Peyer's patch (tissue), 4 donors: ENCODE measurements at places on chromosomes 4 and X. TPM values are rescaled to one million over a fixed set of nuclear protein-coding genes. Genes with fewer than 3 reads are reported as not detected.

- peaks cover 28% of the 10 kb centered on the region for H3K4me1 ChIP-seq
- peak; percentile 73 for DNase-seq
- H3K27ac ChIP-seq, result peak overlapping the region; percentile 80
- no peak overlapping the region for H3K4me3 ChIP-seq
- no peaks in the 10 kb centered on the region for H3K36me3 ChIP-seq
These were observed 8.1 kb downstream of the SH3BP2 start for GRCh38 chr4:2800691-2801596.

MAOA gene
- 772 TPM for total RNA-seq

SPARCL1 gene
- 37.1 TPM for total RNA-seq

DNA sequence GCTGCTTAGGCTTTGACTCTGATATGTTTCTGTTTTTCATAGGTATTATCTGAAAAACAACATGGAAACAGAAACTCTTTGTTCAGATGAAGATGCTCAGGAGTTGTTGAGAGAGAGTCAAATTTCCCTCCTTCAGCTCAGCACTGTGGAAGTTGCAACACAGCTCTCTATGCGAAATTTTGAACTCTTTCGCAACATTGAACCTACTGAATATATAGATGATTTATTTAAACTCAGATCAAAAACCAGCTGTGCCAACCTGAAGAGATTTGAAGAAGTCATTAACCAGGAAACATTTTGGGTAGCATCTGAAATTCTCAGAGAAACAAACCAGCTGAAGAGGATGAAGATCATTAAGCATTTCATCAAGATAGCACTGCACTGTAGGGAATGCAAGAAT is 238.6 kb downstream of the RAPGEF2 start:
- peaks cover 60% of the 10 kb centered on the region for H3K36me3 ChIP-seq
- no peaks in the 10 kb centered on the region for H3K4me1 ChIP-seq
- no peak overlapping the region for H3K4me3 ChIP-seq
- H3K27ac ChIP-seq, result no peak overlapping the region
- H3K27me3 ChIP-seq, result no peaks in the 10 kb centered on the region
- DNase-seq, result no peak

DCLK2 gene
- total RNA-seq, result 2.1 TPM

GRCh38 chr4:175386776-175387507 is 425.1 kb downstream of the GPM6A start:
- no peaks in the 10 kb centered on the region for H3K36me3 ChIP-seq
- H3K27me3 ChIP-seq, result no peaks in the 10 kb centered on the region
- no peak overlapping the region for H3K4me3 ChIP-seq
- no peaks in the 10 kb centered on the region for H3K4me1 ChIP-seq

DNA sequence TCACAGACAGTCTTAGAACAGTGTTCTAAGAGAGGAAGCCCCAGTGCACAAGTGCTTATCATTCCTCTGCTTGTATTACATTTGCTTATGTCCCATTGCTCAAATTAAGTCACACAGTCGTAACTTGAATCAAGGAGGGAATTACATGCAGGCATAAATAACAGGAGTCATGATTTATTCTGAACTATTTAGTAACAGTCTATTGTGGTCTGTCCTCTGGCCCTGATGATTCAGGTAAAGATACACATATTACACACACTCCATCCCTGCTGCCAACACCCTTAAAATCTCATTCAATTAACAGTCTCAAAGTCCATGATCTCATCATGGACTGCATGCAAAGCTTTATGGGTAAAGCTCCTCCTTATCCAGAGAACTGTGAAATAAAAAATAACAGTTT is 60.1 kb downstream of the GRIA2 start:
- H3K36me3 ChIP-seq, result no peaks in the 10 kb centered on the region
- no peak overlapping the region for H3K27ac ChIP-seq
- H3K4me3 ChIP-seq, result no peak overlapping the region

DNA sequence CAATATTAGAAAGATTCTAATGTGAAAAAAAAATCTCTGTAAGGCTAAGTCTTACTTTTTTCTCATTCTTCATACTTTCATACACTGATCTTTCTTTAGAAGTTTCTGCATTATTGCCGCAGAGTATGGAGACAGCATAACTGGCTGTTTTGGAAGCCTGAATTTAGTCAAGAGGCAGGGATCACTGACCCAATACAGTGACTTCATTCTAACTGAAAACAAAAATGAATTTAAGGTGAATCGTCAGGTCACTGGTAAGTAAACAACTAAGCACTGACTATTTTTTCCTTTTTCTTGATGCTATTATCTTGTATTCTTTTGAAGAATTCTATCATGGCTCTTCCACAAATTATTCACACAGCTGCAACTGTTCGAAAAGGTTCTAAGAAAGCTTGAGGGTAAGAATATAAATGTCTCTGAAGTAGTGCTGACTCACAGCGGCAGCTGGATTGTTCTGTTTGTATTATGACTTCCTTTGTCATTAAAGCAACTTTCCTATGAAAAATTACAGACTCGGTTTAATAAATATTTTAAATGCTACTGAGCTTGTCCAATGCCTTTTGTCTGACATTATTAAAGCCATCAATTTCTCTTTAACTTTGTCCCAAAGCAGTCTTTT is 609.3 kb downstream of the FSTL5 start:
- no peaks in the 10 kb centered on the region for H3K4me1 ChIP-seq
- H3K36me3 ChIP-seq, result no peaks in the 10 kb centered on the region
- H3K4me3 ChIP-seq, result no peak overlapping the region
- H3K27me3 ChIP-seq, result no peaks in the 10 kb centered on the region
- no peak for DNase-seq
- H3K27ac ChIP-seq, result no peak overlapping the region

GRCh38 chr4:1991596-1992434 is 17.0 kb downstream of the NELFA start:
- H3K4me3 ChIP-seq, result no peak overlapping the region
- H3K4me1 ChIP-seq, result no peaks in the 10 kb centered on the region
- H3K36me3 ChIP-seq, result peaks cover 45% of the 10 kb centered on the region
- no peaks in the 10 kb centered on the region for H3K27me3 ChIP-seq

KLHL4 gene
- 0.28 TPM for total RNA-seq

AKAP14 gene
- not detected for total RNA-seq

DNA sequence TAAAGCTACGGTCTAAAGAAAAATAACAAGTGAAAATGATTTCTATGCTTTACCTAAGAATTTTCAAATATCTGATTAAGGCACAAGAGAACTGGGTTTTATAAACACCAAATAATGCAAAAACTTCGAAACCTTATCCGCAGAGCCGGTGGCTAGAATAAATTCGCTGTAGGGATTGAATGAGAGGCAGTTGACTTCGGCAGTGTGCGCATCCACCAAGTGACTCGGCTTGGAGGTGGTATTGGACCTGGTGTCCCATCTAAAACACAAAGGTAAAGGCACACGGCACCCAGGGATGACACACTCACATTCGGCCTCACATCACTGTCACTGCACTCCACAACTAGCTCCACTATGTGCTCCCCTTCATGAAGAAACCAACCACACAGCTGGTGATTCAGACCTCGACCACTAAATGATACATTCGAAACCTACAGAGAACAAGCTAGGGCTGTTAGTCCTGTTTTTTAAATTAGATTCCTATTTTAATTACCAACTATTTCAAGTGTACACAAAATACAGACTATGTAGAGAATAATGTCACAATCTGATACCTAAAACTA is 17.5 kb downstream of the RBBP7 start:
- no peak overlapping the region for H3K4me3 ChIP-seq
- DNase-seq, result no peak
- H3K4me1 ChIP-seq, result no peaks in the 10 kb centered on the region

VCX3B gene
- total RNA-seq, result not detected

EPGN gene
- not detected for total RNA-seq

DNA sequence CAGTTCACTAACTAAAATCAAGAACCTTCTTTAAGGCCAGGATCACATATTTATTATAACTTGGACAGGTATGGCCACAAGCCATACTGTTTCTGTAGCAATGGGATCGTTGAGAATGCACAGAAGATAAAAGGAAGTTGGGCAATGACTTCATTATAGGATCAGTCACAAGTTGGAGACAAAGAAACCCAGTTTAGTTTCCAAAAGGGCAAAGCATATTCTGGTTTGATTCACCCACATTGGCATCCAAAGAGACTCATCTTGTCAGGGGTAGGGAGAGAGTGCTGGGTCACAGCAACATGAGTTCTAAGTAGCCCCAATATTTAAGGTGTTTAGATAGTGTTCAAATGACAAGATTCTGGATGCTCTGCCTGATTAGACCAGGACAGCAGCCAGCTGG is 317.1 kb upstream of the GALNT7 start:
- H3K27me3 ChIP-seq, result no peaks in the 10 kb centered on the region
- H3K4me1 ChIP-seq, result no peaks in the 10 kb centered on the region
- no peak overlapping the region for H3K4me3 ChIP-seq
- no peak for DNase-seq
- no peaks in the 10 kb centered on the region for H3K36me3 ChIP-seq
- no peak overlapping the region for H3K27ac ChIP-seq

DNA sequence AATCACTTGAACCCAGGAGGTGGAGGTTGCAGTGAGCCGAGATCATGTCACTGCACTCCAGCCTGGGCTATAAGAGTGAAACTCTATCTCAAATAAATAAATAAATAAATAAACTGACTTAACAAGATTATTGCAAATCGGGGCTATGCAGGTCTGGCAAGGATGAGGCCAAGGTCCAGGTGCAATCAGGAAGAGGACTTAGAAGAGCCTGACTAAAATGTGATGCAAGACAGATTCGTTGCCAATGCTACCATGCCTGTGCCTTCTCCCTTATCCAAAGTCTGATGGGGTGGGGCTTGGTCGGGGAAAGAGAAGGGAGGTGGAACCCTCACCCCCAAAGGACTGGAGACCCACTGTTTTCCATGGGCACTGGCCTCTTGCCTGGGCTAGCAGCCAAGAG is 14.7 kb downstream of the ZCCHC13 start:
- H3K4me1 ChIP-seq, result no peaks in the 10 kb centered on the region
- no peak overlapping the region for H3K4me3 ChIP-seq
- no peaks in the 10 kb centered on the region for H3K36me3 ChIP-seq
